Effector CD4-positive, alpha-beta T cell (primary cell): ENCODE measurements at places on chromosomes 7 and 10.

- no peak for DNase-seq
Measured at GRCh38 chr7:260441-261281, 29.3 kb upstream of the FOXL3 start.

- no peak for DNase-seq
Measured at GRCh38 chr10:32957341-32958084, 517 bp downstream of the ITGB1 start.

DNA sequence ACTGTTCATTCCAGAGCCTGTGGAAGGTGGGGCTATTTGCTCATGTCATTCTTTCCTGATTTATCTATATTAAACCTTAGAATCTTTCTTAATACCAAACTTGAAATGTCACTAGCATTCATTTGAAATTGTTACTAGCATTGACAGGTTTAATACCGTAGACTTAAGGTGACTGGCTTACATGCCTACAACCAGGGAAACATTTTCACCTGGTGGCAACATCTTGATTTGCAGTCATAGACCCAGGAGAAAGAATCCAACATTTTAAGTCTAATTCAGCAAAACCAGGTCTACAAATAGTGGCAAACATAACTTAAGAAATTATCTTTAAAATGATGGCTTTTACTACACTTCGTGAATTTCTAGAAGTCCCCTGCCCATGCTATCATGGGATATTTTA lies 353.7 kb downstream of the HTR7 start:
- no peak for DNase-seq

DNA sequence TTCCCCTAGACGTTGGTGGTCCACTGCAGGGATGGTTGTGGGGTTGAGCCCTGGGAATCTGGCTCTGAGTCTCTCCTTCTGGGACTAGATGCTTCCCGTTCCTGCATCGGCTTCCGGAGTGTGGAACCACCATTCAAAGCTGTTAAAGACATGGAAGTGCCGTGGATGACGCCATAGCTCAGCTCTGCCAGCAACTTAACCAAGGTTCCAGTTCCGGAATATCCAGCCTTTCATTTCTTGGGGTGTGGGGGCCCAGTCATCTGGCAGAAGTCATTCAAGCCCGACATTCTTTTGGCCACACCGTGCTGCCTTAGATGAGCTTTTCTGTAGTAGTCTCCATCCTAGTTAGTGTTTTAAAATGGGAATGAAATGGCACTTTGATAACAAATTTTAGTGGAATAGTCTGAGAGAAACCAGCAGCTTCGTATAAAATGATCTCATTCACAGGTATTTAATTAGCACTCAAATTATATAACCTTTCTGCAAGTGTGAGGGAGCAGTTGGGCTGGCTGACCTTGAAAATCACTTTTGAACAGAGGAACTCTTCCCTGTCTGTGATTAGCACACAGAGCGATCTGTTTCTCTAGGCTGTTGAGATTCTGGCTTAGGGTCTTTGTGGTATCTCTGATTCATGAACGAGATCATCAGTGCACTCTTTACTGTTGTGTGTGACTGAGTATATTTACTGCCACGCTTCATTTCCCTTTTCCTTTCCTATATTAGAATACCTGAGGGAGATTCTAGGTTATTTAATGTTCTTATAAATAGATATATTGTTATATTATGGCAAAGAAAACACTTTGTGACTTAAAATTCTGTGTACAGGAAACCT lies 19.9 kb downstream of the LMTK2 start:
- DNase-seq = no peak

DNA sequence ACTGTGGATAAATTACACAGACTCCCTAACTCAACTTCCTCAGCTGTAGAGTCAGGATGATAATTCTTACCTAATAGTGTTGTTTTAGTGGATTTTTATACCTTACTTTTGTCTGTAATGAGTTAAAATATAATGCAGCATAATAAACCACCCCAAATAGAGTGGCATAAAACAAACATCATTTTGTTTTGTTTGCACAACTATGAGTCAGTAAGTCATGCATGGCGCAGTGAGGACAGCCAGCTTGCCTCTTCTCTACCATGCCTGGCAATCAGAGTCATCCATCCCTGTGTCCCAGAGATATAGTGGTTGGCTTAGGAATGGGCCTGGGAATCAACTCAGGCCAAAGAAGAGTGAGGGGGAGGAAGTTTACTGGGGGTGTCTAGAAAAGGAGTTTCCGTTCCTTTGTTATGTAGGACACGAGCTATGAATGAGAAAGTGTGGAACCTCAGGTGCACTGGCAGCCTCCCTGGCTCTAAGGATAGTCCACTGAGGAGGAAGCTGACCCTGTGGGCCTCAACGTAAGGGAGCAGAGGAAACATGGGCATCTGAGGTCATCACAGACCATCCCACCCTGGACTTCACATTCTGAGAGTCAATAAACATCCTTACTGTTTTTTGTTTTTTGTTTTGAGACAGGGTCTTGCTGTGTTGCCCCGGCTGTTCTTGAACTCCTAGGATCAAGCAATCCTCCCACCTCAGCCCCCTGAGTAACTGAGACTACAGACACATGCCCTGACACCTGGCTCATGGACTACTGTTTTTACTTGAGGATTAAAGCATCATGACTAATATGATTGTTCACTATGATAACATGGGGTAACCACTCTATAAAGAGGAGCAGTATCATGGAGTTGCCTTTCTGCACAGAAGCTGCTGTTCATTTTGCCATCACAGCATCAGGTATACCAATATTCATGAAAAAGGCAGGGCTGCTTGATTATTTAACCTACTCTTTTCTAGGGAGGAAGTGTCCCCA lies 21.0 kb upstream of the GRB10 start:
- DNase-seq = no peak

- peak; percentile 2 for DNase-seq
Measured at GRCh38 chr7:152336754-152337368, 98.9 kb downstream of the KMT2C start.

- no peak for DNase-seq
Measured at GRCh38 chr10:89609833-89610346, 35.2 kb downstream of the PANK1 start.

GRCh38 chr7:43363035-43363791 lies 219.7 kb upstream of the STK17A start:
- DNase-seq = no peak

DNA sequence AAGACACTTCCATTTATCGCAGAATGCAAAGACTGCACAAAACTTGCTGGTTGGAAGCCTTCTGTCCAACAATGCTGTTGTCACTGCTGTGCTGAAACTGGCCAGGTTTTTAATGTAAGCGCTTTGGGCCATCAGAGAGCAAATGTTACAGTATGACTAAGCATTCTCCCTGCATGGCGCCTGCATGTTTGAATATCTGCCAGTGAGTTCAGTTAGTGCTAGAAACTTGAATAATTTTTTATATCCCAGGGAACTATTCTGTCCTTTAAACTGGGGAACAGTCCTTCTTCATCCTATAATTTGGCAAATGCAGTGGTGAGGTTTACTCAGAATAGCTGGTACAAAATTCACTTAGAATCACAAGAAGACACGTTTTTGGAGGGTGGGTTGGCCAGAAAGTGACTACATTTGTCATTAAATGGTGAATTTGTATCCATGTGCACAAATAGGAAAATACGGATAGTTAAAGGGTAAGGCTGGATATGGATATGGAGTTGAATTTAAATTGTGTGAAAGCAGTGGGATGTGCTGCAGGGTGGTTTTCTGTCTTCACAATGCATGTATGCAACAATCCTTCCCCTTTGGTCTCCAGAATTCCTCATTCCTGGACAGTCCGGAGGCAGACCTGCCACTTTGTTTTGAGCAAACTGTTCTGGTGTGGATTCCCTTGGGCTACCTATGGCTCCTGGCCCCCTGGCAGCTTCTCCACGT lies 1.7 kb downstream of the ABCC2 start:
- DNase-seq = no peak

DNA sequence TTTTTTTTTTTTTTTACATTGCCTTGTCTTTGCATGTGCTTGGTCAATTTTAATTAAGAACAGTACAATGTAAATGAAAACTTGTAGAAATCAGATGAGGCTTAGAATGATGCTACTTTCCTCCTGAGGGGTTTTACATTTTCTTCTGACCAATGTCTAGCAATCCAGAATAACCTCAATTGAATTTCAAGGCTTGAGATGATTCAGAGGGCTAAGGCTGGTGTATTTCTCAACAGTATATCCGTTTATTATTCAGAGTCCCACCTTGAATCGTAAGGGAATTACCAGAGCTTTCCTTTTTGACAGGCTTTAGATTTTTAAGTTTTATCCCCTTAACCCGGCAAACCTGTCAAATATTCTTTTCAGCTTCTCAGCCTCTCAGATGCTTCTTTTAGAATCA lies 231.2 kb upstream of the STK17A start:
- DNase-seq = no peak

GRCh38 chr10:116910910-116911309 lies 61.6 kb downstream of the ENO4 start:
- no peak for DNase-seq

GRCh38 chr7:116271963-116272886 lies 61.9 kb downstream of the TES start:
- DNase-seq = no peak

DNA sequence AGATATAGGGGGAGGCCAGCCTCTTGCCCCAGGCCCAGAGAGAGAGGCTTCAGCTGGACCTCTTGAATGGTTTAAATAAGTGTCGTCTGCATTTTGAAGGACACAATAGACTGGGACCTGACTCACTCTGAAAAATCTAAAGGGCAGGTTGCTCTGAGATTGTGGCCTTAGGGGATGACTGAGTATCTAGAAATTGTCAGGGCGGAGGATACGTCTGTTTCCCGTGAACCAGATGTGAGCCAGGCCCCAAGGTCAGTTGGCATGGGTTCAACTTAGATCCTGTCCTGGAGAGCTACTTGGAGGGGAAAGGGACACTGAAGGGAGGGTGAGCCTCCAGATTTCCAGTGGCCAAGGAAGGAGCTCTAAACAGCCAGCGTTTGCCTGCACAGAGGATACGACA lies 110.2 kb downstream of the CHN2 start:
- DNase-seq = no peak

GRCh38 chr7:119086026-119086425 lies 861.5 kb downstream of the ANKRD7 start:
- DNase-seq = no peak
